NCI-H187 (cell line): ENCODE measurements at places on chromosomes 5 and 9.

- no peak for DNase-seq
These were observed 141.2 kb upstream of the IER5L start for GRCh38 chr9:129319076-129319937.

DNA sequence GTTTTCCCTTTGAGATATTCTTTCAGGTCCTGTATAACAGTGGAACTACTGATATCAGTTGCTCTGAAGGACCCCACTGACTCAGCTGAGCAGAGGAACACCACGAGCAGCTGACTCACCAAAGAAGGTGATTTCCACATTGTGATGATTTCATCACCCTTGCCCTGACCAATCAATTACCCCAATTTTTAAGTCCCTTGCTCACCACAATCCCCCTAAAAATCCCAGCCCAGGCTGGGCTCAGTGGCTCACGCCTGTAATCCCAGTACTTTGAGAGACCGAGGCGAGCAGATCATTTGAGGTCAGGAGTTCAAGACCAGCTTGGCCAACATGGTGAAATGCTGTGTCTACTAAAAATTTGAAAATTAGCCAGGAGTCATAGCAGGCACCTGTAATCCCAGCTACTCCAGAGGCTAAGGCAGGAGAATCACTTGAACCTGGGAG is 125.3 kb upstream of the ABCA1 start:
- DNase-seq = no peak

DNA sequence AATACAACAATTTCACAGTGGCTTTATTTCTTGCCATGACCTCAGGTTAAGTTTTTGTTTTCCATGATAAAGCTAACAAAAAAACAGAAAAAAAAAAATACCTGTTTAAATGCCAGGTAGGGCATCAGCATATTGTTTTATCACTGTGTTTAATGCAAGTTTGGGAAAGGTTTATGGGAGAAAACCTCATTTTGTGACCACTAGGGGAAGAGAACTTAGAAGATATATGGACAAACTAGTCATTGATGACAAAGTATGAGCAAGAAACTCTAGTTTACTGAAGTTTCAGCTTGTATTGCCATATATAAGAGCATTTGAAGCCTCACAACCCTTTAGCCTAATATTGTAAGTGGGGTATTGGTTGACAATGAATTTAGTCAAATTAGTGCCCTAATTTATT is 1431.4 kb upstream of the CDH18 start:
- no peak for DNase-seq

DNA sequence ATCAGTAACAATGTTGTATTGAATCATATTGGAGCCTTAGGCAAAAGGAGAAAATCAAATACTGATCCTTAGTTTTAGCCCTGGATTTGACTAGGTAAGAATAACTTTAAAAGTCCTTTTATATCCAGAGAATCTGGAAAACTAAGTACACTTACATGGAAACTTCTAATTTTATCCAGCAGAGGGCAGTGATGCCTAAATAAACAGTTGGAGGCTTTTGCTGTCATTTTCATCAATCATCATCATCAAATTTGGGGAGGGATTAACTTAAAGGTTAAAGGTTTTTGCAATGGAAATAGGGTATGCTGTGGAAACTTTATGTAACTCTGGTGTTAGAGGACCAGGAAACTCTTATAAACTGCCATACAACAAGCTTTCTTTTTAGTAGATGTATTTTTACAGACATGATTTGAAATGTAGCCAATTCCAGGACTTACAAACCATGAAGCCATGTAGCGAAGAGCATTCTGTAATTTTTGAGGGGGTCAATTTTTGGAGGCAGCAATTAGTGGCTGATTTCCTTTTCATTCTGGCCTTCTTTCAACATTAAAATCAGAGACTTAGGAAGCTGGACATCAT is 112.7 kb downstream of the OSTF1 start:
- peak; percentile 8 for DNase-seq

- DNase-seq = no peak
These were observed 61.3 kb upstream of the SPINK5 start for GRCh38 chr5:148002451-148002850.

GRCh38 chr5:158917731-158918130 is 182.0 kb downstream of the EBF1 start:
- DNase-seq = no peak

DNA sequence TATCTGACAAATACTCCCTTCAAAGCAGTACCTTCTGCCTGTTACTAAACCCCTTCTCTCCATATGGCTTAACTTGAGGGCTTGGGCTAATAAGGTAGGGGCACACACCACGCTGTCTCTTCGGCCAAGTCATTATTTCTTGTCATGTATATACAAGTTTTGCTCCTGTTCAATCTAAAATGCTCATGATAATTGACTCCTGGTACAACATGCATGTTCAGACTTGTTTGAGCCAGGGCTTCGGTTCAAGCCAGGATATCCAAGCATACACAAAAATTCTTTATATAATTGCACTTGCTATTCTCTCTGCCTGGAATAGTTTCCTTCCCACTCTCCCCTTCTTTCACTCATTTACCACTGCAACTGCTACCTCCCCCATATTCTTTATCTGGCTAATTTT is 756.0 kb upstream of the C9orf72 start:
- no peak for DNase-seq

GRCh38 chr9:135343837-135344522 is 135.6 kb upstream of the PPP1R26 start:
- DNase-seq = peak; percentile 29

GRCh38 chr5:110032376-110032775 is 342.6 kb downstream of the MAN2A1 start:
- DNase-seq = no peak

DNA sequence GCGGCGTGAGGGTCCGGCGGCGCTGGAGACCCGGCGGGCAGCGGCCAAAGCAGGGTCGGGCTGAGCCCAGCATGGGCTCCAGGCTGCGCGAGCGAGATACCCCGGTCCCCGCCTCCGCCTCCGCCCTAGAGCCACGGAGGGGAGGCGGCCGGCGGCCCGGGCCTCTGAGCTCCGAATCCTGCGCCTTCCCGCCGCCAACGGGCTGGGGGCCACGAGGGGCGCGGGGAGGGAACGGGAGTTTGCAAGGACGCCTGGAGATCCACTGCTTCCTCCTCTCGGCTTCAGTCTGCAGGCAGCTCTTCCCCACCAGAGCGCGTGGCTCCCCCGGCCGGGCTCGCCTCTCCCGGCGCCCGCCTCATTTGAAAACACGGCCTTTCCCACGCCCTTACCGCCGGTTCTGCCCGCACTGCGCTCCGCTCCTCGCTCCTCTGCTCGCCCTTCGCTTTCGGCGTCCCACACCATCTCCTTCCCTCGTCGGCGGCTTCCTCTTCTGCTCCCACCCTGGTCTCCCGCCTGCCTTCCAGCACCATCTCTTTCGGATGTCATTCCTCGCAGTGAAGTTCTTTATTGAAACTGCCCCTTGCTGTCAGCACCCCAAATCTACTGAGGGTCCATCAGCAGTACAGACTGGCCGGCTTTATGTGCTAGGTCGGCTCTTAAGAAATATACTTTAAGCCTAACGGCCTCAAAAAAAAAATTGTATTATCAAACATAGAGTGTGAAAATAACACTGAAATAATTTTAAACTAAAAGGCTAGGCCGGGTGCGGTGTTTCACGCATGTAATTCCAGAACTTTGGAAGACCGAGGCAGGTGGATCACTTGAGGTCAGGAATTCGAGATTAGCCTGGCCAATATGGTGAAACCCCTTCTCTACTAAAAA is 105.0 kb upstream of the FAM120A start:
- DNase-seq = no peak

GRCh38 chr5:74608736-74609601 is 31.6 kb downstream of the ENC1 start:
- DNase-seq = no peak

- no peak for DNase-seq
These were observed 51.1 kb upstream of the TNFSF15 start for GRCh38 chr9:114856942-114857315.

DNA sequence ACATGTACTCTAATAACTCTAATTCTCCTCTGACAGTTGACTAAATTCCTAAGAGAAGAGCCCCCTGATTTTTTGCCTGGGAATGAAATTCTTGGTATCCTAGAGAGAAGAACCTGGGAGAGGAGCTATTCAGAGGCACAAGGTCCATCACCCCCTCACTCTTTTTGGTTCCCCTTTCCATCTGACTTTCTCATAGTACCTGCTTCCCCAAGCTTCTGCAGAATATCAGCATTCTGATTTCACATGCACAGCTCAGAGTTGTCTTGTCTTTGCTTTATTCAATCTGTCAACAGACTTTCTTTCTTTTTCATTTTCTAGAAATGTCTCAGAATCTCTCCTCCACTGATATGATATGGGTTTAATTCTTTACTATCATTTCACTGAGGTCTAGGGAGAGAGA is 141.5 kb upstream of the FBXL17 start:
- no peak for DNase-seq

- no peak for DNase-seq
These were observed 69.7 kb upstream of the APC start for GRCh38 chr5:112668016-112668415.

- DNase-seq = no peak
These were observed 599 bp downstream of the LYRM7 start for GRCh38 chr5:131171276-131171810.

DNA sequence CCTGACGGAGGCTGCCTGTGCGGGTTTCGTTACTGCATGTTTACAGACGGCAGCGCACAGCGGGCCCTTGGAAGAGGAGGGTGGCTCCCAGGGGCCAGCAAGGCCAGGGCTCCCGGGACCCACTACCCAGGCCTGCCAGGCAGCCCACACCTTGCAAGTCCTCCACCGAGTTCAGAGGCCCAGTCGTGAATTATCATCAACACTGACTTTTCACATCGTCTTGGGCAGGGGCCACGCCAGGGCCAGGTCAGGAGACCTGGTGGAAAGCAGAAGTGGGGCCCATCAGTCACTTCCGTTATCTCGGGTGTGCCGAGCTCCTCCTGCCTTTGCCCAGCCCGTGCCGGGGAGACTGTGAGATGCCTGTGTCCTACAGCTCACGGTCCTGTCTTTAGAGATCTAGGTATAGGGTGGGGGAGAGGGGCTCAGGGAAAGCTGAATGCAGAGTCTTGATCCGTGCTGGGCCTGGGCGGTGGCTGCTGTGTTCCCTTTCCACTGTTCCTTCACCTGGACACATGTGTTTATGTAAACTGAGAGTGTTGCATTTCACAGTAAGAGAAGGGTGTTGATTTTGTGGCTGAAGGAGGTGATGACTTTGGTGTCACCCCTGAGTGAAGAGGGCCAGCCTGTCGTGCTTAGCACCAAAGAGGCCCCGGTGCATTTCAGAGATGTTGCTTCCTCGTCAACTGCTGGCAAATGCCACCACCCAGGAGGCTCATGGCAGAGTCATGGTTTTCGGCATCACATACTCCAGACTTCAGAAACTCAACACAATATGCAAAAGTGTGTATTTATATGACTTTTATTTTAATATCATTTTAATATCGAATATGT is 175.2 kb downstream of the GAPVD1 start:
- no peak for DNase-seq

- no peak for DNase-seq
These were observed 88.6 kb downstream of the ANGPTL2 start for GRCh38 chr9:127033789-127034188.
